ENCODE measurements at places on chromosomes 3 and 15. TPM values are rescaled to one million over a fixed set of nuclear protein-coding genes. Genes with fewer than 3 reads are reported as not detected.

The TMEM108 gene
- 5.5 TPM for total RNA-seq

- no peak overlapping the region for H3K4me3 ChIP-seq
- H3K36me3 ChIP-seq: no peaks in the 10 kb centered on the region
Observed at GRCh38 chr15:46938169-46938568, 779.1 kb upstream of the SEMA6D start.

The HYAL1 gene
- 1.2 TPM for total RNA-seq

GRCh38 chr3:34929036-34929435, 710.3 kb upstream of the ARPP21 start:
- no peaks in the 10 kb centered on the region for H3K4me1 ChIP-seq
- H3K36me3 ChIP-seq: no peaks in the 10 kb centered on the region
- no peaks in the 10 kb centered on the region for H3K27me3 ChIP-seq
- H3K27ac ChIP-seq: no peak overlapping the region
